Left kidney (tissue), 8 donors: ENCODE measurements at places on chromosomes 3 and 15. TPM values are rescaled to one million over a fixed set of nuclear protein-coding genes. Genes with fewer than 3 reads are reported as not detected.

GRCh38 chr15:22839046-22839695 lies 705 bp downstream of the NIPA2 start:
- no peak for DNase-seq

DNA sequence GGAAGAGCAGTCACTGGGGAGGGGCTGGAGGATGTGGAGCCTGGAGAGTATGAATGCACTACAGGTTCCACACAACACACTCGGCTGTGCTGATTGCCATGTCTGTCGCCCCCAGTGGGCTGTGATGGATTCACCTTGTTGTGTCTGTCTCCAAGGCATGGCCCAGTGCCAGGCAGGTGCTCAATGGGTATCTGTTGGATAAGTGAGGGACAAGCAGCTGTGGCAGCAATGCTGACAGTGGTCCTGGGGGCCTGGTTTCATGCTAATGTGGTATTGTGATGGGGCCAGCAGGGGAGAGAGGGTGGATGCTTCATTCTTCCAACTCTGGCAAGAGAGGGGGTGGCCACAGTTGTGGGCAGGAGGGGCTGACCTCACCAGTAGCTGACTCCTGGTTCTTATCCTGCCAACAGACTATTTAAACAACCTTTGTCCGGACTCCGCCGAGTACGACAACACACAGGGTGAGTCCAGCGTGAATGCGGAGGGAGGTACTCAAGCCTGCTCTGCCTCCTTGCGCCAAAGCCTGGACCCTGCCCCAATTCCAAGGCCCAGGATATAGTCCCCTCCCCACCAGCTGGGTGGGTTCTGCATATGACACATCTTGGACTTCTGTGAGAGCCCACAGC lies 47.3 kb upstream of the NR2C2 start:
- no peak for DNase-seq

DNA sequence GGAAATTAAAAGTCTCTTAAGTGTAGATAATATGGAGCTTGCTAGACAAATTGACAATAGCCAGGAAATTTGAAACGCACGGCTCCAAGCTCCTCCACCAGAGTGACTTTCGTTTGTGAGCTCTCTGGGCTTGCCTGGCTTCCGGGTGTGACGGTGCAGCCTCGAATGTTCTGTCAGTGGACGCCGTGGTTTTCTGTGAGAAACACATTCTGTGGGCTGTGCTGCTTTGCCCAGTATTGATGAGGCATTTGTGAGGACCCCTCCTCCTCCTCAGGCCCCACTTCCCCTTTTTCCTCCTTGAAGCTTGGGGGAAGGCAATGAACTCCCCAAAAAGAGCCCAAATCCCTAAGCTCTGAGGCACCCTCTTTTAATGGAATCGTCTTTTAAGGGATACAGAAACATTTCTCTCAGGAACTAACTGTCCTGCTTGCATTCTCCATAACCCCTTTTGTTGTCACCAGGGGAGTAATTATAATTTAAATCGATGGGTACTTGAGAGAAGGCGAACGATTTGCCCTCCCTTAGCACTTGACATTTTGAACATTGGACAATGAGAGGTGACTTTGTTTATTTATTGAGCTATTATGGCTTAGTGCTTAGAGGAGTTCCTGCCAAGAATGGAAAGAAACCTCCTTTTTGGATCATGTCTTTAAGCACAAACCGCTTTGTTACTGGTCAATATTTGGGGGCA lies 40.8 kb downstream of the POLR2M start:
- DNase-seq = no peak

- DNase-seq = no peak
These were observed at the start of gene STAB1 for GRCh38 chr3:52494886-52495495. Gene STAB1, plus strand, starts transcription at chr3:52495338. Its CDS starts 76 bp downstream, at chr3:52495414.

DNA sequence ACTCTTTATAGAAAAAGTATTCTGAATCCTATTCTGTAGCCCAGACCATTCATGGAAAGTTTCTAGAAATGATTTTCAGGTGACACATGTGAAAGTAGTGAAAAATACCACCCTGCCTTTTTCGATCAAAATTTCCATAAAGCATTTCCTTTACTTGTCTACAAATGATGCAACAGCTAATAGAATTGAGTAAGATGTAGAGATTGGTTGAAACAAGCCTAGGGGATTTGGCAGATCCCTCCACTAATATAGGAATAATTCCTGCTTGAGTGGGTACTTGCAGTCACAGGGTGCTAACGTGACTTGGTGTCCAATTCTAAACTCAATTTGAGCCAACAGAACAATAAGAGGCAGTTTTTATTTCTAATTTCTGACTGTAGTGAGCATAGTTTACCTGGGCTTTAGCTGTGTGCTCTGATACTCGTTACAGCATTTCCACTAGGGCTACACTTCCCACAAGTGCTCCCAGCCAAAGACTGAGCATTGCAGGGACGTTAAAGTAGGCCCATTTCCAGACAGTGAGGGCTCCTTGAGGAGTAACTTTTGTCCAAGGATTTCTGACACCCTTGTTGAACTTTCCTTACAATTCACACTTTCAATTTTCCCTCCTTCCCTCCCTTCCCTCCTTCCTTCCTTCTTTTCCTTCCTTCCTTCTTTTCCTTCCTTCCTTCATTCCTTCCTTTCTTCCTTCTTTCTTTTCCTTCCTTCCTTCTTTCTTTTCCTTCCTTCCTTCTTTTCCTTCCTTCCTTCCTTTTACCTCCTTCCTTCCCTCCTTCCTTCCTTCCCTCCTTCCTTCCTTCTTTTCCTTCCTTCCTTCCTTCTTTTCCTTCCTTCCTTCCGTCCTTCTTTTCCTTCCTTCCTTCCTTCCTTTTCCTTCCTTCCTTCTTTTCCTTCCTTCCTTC lies 53.9 kb upstream of the TP63 start:
- no peak for DNase-seq

DNA sequence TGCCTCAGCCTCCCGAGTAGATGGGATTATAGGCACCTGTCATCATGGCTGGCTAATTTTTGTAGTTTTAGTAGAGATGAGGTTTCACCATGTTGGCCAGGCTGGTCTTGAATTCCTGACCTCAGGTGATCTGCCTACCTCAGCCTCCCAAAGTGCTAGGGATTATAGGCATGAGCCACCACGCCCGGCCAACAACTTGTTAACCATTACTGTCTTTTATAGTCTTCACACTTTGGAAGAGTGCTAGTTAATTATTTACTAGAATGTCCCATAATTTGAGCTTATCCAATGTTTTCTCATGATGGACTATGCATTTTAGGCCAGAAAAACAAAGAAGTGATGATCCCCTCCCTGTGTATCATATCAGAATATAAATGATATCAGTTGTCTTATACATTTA lies 288.6 kb upstream of the CBLB start:
- DNase-seq = no peak

GRCh38 chr3:151379083-151379734 lies 5.3 kb downstream of the P2RY12 start:
- no peak for DNase-seq

DNA sequence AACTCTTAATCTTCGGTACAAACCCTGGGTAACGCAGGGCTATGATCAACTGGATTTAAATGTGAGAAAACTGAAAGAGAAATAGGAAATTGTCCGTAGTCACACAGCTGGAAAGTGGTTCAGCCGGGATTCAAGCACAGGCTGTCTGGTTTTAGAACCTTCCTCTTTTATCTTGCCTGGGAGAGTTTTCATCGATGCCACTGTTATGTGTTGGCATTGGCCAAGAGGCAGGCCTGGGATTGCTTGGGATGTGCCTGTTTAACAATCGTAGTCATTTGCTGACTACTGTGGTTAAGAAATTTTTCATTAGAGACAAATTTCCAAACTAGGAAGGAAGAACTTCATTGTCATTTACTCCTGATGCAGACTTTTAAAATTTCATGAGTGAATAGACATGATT lies 4.3 kb downstream of the MCTP2 start:
- DNase-seq = no peak

DLL4 gene
- 5.1 TPM for polyA plus RNA-seq

LRRN1 gene
- polyA plus RNA-seq = 23.4 TPM

SEC22A gene
- 27.8 TPM for polyA plus RNA-seq
